Stomach (tissue), 19 donors: ENCODE measurements at places on chromosomes 13 and 19. TPM values are rescaled to one million over a fixed set of nuclear protein-coding genes. Genes with fewer than 3 reads are reported as not detected.

- DNase-seq = no peak
Observed at GRCh38 chr13:37878921-37879320, 9.3 kb upstream of the TRPC4 start.

GRCh38 chr19:23321953-23322549 lies 71.9 kb upstream of the ZNF724 start:
- no peak for DNase-seq

Gene CDC42EP5
- 29.7 TPM for total RNA-seq

Gene ZNF440
- total RNA-seq = 10.7 TPM

GRCh38 chr19:43880483-43880882 lies 53.4 kb downstream of the ZNF283 start:
- no peak for DNase-seq
